Camera-type eye (tissue), 1 donor: ENCODE measurements at places on chromosomes 2 and 18. TPM values are rescaled to one million over a fixed set of nuclear protein-coding genes. Genes with fewer than 3 reads are reported as not detected.

The SLC25A52 gene
- 0.60 TPM for total RNA-seq

The DSG4 gene
- not detected for total RNA-seq

The SCN9A gene
- 20.1 TPM for total RNA-seq

The AMER3 gene
- 11.8 TPM for total RNA-seq

The FAM124B gene
- 8.2 TPM for total RNA-seq

The CAPN14 gene
- 0.60 TPM for total RNA-seq

The DPP4 gene
- total RNA-seq, result 12.3 TPM

The ALMS1 gene
- total RNA-seq, result 87.4 TPM

The SLC40A1 gene
- total RNA-seq, result 129 TPM

The CRYGD gene
- total RNA-seq, result 823 TPM

The ANKRD62 gene
- not detected for total RNA-seq

The UGT1A8 gene
- total RNA-seq, result not detected

The PNKD gene
- 26.2 TPM for total RNA-seq

The NMUR1 gene
- total RNA-seq, result 2.1 TPM

The C1QL2 gene
- total RNA-seq, result 4.1 TPM

The MAP3K19 gene
- 0.11 TPM for total RNA-seq

The EDAR gene
- total RNA-seq, result 0.66 TPM

The CPLX4 gene
- total RNA-seq, result 46.1 TPM

The GYPC gene
- 29.0 TPM for total RNA-seq

The TUBA3E gene
- not detected for total RNA-seq

The PDCD1 gene
- 0.16 TPM for total RNA-seq

The DOCK10 gene
- total RNA-seq, result 32.1 TPM

The PTGR3 gene
- 23.7 TPM for total RNA-seq

The LHCGR gene
- 8.3 TPM for total RNA-seq

The TMEM200C gene
- total RNA-seq, result 3.6 TPM

The FASTKD1 gene
- total RNA-seq, result 51.5 TPM

The SEMA4C gene
- 57.8 TPM for total RNA-seq

The DCDC2C gene
- total RNA-seq, result 1.6 TPM
